CD4-positive, alpha-beta T cell treated with Interleukin-17A for 4 hours (primary cell): ENCODE measurements at places on chromosomes 6 and 20.
A peak's percentile ranks its signal among the peaks of the same experiment; 100 is the strongest.

DNA sequence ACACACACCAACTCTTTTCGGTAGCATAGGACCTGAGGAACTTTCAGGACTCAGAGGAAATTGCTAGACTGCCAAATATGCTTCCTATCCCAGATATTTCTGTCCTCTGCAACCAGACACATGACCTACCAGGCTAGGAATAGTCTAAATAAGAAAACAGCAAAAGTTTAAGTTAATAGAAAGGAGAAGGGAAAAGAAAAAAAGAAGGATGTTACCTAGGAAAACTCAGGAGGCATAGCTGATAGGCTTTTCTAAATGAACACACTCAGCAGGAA, 74.6 kb downstream of the MAP3K5 start:
- no peak for DNase-seq

DNA sequence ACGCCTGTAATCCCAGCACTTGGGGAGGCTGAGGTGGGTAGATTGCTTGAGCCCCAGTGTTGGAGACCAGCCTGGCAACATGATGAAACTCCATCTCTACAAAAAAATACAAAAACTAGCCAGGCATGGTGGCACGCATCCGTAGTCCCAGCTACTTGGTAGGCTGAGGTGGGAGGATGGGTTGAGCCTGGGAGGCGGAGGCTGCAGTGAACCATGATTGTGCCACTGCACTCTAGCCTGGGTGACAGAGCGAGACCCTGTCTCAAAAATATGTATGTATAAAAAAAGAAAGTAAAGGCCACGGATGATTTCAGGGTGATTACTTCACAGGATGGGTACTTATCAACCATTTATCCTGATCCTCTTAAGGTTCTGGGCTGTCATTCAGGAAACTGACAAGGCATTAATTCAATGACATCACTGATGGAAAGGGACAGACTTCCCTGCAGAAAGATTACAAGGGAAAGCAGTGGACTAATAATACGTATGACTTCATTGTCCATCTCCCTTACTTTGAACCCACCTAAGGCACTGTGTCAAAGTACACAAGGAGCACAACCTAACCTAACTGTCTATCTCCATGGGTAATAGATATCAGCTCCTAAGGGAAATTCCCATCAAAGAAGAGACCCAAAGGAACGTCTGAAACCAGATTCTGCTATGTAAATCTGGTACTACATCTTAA, 61.2 kb downstream of the ZMYND8 start:
- DNase-seq = no peak

- no peak for DNase-seq
Observed at GRCh38 chr6:137552809-137553208, 58.6 kb upstream of the OLIG3 start.

DNA sequence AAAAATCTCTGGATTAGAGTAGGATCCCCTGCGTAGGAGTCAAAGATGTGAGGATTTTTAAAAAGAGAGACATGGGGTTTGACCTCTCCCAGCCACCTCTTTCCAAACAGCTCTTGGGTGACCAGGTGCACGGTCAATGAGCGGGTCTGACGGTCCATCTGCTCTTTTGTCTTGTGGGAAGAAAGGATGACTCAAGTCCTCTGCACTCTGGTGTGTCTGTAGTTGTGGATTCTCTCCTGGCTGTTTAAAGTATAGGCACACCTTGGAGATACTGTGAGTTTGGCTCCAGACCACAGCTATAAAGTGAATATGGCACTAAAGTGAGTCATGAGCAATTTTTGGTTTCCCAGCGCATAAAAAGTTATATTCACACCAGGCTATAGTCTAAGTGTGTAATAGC, 209.8 kb downstream of the BMP7 start:
- DNase-seq = no peak

DNA sequence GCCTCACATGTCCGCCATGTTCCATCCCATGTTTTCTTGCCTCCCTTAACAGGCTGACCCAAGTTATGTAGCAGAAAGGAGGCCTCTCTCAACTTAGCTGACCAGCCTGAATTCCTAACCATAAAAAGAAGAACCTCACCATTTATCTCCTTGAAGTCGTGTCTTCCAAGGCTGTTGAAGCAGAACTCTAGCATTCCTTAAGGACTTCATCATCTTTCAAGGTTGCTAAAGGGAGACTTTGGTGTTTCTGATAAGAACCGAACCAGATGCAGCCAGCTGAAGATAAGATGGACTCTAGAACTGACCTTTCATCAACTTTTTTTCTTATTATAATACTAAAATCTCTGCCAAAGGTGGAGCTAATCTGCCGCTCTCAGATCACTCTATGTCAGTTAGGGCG, 571.7 kb upstream of the SLC35B3 start:
- DNase-seq = no peak

GRCh38 chr6:155103816-155104366, 108.8 kb downstream of the TIAM2 start:
- DNase-seq = peak; percentile 7

DNA sequence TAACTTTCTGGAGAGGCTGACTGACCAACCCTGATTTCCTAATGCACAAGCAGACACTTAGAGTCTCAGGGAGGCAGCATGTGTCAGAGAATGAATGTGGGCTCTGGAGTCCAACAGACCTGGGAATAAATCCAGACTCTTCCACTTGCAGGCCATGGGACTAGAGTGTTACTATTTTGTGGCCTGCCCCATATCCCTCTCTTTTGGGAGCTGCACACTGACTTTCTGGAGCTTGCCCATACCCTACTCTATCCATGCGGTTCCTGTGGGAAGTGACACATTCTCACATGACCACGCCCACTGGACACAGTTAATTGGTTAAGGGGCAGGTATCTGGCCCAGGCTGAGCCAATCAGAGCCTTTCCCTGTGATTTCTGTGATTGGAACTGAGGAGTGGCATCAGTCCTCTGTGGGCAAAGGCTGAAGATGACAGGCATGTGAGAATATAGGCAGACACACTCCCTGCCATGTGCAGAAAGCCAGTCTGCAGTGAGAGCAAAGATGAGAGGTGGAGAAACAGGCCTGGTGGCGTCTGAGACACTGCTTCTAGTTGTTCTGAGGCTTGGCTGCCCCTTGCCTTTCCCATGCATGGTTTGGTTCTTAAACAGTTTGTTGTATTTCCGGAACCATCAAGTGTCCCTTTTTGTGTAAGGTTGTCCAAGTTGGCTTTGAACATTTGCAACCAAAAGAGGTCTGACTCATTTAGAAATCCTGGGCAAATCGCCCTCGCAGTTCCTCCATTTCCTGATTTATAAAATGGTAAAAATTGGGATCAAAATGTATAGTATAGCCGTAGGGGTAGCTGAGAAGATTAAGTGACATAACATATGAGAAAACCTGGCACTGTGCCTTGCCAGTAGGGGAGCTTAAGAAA, 125.6 kb downstream of the CDC5L start:
- DNase-seq = no peak

DNA sequence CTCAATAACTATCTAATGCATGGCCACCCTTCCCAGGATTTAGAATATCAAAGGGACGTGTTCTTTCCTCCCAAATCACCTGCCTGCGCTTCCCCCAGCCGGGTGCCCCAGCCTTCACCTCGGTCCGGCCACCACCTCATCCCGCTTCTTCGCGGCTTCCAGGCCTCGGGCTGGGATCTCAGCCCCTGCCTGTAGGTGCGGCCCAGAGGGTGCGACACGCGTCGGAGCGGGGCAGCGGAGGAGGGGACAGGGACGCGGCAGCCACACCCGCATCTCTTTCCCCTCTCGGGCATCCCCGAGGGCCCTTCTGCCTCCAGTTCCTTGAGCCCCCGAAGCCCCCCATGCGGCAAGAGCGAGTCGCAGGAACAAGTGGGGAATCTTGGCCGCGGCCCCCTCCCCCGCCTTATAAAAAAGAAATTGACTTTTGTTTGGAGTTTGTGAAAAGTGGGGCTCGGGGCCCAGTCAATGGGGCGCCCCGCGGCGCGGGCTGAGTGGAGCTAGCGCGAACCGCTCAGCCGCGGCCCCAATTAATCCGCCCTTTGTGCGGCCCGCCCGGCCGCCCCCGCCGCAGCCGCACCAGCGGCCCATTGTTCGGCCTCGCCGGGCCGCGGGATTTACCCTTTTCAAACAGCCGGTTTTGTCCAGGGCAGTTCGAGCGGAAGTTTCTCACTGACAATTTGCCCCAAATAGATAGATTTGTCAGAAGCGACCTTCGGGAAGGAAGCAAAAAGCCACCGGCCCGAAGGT, 8.4 kb upstream of the NR2E1 start:
- no peak for DNase-seq

GRCh38 chr6:147614501-147614900, 106.0 kb downstream of the SAMD5 start:
- DNase-seq = no peak

- DNase-seq = no peak
Observed at GRCh38 chr6:24504649-24505586, 10.1 kb downstream of the ALDH5A1 start.

- DNase-seq = no peak
Observed at GRCh38 chr20:63319164-63320040, 26.4 kb downstream of the COL20A1 start.

GRCh38 chr6:142842418-142843261, 102.3 kb downstream of the HIVEP2 start:
- peak; percentile 62 for DNase-seq

- DNase-seq = peak; percentile 38
Observed at GRCh38 chr6:27188061-27188884, 59.2 kb upstream of the PRSS16 start.

GRCh38 chr6:6932968-6933367, 174.8 kb upstream of the RREB1 start:
- no peak for DNase-seq

DNA sequence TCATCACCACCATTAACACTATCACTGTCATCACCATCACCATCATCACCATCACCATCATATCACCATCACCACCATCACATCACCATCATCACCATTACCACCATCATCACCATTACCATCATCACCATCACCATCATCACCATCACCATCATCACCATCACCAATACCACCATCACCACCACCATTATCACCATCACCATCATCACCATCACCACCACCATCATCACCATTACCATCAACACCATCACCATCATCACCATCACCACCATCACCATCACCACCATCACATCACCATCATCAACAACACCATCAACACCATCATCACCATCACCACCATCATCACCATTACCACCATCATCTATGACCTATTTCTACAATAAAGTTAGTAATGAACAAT, 86.1 kb upstream of the PDE10A start:
- no peak for DNase-seq

- peak; percentile 31 for DNase-seq
Observed at GRCh38 chr6:155223646-155224451, 40.0 kb upstream of the CLDN20 start.

- DNase-seq = no peak
Observed at GRCh38 chr20:4062721-4063606, 47.6 kb upstream of the RNF24 start.

DNA sequence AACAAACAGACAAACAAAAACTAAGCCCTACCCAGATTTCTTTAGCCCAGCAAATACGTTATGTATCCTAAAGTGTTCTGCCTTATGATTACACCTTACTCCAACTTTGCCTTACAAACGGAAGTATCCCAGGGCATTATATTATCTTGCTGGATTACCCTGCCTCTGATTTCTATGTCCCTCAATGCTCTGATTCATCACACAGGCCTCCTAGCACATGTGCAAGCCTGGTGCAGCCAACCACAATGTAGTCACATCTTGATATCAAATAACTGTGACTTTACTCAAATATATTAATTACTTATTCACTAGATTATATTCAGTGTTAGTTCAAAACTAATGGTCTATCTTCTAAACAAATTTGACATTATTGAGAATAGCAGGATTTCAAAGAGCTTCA, 598.6 kb downstream of the TBC1D32 start:
- no peak for DNase-seq

- DNase-seq = no peak
Observed at GRCh38 chr6:6619021-6619794, 30.7 kb downstream of the LY86 start.

DNA sequence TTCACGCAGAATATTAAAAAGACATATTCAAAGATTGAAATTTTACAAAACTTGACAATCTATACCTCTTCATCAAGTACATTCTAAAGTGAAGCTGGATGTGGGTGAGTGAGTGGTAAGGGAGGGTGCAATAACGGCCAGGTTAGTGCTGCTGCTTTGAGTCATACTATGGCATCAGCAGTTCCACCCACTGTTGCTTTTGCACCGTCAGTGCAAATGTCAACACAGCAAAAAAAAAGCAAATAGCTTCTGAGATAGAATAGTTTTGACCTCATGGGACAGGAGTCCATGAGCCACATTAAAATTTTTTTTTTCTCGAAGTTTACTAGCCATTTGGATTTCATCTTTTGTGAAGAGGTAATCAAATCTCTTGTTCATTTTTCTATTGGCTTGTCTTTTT, 31.8 kb downstream of the PSMF1 start:
- DNase-seq = no peak

DNA sequence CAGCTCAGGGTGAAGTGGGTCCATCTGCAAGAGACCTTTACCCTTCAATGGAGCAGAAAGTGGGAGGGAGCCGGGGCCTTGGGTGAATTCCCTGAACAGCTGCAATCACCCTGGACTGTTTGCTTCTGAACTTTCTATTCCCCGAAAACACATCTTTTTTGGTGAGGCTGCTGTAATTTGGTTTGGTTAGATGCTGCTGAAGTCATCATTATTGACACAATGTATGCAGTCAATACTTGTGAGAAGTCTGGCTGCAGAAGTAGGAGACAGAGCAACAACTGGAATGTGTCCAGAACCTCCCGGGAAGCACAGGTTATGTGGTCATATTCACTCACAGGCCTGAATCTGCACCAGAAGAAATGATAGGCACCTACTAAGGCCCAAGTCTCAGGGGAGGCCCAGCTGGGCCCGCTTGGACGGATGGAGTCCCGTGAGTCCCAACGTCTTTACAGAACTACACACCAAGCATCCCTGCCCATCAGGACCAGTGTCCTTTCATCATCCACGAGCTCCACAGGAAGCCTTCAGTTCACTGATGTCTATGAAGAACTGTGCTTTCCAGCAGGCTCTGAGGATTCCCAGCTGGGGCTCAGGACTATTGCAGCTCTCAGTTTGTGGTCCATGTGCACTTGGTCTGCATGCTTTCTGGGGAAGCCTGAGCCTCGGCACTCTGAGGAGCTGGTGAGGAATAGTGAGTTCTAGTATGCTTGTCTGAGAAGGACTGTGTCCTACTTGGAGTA, 177.6 kb downstream of the THBS2 start:
- DNase-seq = no peak

DNA sequence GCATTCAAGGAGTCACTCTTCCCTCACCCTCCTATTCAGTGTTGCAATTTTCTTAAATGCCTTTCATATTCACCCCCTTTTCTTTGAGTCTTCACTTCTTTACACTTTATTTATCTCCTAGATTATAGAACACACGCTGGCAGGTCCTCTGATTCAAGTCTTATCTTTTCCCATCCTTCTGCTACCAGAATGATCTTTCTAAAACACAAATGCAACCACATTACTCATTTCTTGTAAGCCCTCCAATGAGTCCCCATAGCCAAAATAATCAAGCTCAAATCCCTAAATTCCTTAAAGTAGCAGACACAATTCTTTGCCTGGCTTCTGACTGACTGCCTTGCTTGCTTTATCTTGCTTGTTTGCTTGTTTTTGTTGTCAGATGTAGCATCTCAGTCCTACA, 920.0 kb downstream of the TFAP2A start:
- DNase-seq = no peak

- DNase-seq = peak; percentile 20
Observed at GRCh38 chr6:36701401-36701991, 3.9 kb downstream of the RAB44 start.
